Epithelial cell of esophagus (primary cell): ENCODE measurements at places on chromosomes 4 and X.

- DNase-seq = no peak
Measured at GRCh38 chr4:118743867-118744266, 58.7 kb downstream of the METTL14 start.

DNA sequence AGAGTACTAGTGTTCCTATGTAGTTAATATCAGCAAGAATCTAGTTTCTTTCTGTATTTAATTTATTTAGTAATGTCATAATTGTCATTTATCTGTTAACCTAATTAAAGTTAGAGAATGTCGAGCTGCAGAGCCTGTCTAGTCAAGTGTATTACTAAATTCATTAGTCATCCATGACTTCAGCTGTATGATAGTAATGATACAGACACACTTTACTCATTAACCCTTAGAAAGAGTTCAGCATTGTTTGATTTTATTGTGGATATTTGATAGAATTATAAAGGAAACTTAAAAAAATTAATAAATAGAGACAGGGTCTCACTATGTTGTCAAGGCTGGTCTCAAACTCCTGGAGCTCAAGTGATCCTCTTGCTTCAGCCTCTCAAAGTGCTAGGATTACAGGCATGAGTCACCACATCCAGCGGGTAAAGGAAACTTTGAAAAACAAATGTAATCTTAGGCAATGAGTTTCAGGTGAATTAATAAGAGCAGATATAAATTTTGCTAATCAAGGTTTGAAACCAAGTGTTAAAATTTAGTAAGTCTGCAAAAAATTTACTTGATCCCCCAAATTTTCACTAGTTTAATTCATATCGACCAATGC lies 110.6 kb downstream of the ANK2 start:
- DNase-seq = peak; percentile 69

- peak; percentile 76 for DNase-seq
Measured at GRCh38 chr4:182843808-182844325, 73.3 kb downstream of the DCTD start.

DNA sequence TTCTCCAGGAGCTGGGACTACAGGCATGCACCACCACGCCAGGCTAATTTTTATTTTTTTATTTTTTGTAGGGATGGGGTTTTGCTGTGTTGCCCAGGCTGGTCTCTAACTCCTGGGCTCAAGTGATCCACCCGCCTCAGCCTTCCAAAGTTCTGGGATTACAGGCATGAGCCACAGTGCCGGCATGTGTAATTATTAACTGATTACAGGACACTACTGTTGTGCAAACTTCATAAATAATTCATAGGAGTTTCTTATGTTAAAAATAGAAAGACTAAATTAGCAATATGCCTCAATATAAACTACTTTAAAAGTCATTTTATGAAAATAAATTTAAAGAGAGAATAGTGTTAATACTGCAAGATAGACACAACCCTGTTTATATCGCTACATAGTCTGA lies 221.9 kb downstream of the SNCA start:
- DNase-seq = no peak

GRCh38 chr4:77158487-77158861 lies 1.5 kb downstream of the CCNG2 start:
- DNase-seq = peak; percentile 29

DNA sequence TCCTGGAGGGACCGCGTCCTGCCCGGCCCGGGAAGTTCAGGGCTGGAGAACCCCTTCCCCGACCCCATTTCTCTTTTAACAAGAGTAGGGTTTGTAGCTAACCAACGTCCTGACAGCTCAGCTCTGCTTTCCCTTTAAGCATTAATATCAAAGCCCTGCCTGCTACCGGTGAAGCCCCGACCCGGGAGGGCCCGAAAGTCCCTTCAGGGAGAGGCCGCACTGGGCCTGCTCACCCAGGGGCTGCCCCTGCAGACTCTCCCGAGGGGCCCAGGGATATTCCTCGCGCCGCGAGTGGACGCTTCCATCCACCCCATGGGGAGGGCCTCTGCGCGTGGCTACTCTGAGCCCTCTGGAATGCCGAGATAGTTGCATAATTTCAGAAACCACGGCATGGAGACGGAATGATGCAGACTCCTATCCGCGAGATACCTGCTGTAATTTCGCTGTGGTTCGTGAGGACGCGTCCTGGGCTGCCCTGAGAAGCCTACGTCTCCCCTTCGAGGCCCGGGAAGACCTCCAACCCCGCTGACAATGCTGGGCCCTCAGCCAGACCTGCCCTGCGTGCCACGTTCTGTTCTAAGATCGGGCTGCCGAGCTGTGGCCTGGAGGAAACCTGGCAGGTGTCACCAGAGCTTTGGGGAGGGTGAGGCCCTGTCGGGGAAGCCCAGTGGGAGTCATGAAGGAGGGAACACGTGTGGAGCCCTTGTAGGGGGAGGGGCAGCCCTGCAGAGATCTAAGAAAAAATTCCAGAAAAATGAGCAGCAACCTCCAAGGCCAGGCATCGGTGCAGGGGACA lies 999 bp upstream of the CTBP1 start:
- peak; percentile 47 for DNase-seq

DNA sequence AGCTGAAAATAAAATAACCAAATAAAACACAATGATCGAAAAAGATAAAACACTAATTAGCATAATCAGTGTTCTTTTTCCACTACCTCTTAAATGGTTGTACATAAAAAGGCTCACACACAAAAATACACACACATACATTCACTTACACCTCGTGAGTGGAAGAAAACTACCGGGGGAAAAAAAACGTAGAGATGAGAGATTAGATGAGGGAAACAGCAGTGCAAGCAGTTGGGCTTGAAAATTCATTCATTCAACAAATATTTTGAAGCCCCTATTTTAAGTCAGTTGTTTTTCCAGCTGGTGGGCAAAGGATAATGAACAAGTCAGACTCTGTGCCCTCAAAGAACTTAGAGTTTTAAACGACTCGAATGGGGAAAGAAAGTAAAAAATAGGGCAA lies 1.0 kb downstream of the TBCK start:
- DNase-seq = no peak

DNA sequence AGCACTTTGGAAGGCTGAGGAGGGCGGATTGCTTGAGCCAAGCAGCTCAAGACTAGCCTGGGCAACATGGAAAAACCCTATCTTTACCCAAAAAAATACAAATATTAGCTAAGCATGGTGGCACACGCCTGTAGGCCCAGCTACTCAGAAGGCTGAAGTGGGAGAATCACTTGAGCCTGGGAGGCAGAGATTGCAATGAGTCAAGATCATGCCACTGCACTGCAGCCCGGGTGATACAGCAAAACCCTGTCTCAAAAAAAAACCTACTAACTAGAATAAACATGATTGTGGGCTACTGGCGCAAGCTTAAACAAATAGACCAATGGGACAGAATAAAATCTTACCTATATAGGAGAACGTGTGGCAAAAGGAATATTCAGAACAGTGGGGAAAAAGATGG lies 7.3 kb downstream of the CDKL2 start:
- peak; percentile 42 for DNase-seq

- no peak for DNase-seq
Measured at GRCh38 chr4:78707793-78708192, 68.4 kb upstream of the BMP2K start.

- no peak for DNase-seq
Measured at GRCh38 chrX:11331788-11332187, 38.6 kb downstream of the AMELX start.

DNA sequence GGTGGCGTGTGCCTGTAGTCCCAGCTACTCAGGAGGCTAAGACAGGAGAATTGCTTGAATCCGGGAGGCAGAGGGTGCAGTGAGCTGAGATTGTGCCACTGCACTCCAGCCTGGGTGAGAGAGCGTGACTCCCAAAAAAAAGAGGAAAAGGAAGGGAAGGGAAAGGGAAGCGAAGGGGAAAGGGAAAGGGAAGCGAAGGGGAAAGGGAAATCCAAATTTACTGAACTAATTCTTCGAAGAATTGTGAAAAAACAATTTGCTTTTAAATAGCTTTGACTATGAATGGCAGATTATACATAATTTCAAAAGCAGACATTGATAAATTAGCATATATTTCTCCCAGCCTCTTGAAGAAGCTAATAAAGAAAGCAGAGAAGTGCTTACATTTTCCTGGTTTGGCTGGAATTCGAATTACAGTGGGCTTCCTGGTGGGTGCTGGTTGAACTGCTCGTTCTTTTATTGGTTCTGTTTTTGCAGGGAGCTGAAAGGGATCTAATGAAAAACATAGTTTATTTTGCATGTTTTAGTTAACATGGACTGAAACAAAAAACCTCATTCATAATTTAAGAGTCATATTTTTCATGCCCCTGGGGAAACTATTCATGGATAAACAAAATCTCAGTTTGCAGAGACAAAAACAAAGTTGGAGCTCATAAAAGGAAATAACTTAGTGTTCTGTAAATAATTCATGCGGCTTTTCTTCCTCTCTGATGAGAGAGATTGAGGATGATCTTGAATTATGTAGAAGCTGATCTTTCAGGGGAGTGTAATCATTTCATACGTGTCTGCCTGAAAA lies 66.0 kb downstream of the RPS3A start:
- DNase-seq = no peak

DNA sequence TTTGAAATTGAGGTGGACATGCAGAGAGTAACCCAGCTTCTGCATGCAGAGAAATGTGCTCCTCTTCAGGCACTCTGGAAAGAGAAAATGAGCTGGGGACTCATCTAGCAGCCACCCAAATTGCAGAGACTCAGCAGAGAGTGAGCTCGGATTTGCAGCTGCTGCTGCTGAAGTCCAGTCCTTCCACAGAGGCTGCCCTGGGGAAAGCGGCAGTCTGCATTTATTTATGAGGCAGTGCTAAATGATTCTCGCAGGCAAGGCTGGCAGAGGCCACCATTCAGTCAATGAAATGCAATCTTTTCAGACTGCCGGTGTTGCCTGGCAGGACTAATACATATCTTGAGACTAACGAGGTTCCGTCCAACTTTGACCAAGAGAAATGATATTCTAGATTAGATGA lies 404.8 kb downstream of the NLGN4X start:
- DNase-seq = no peak

DNA sequence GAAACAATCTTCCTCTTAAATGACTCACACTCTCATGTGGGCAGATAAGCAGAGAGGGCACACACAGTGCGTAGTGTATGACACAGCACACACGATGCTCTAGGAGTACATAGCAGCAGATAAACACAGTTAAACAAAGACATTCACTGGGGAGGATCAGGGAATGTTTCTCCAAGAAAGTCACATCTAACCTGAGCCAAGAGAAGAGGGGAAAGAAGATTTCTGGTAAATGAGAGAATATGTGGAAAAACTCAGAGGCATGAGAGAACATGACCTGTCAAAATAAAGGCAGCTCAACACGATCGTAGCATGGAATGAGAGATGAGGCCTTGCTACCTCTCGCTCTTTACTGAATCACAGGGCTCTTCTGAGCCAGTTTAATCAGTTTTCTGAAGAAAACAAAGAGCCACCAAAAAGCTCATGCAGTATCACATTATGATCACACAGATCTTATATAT lies 251.0 kb downstream of the ANK2 start:
- peak; percentile 89 for DNase-seq

DNA sequence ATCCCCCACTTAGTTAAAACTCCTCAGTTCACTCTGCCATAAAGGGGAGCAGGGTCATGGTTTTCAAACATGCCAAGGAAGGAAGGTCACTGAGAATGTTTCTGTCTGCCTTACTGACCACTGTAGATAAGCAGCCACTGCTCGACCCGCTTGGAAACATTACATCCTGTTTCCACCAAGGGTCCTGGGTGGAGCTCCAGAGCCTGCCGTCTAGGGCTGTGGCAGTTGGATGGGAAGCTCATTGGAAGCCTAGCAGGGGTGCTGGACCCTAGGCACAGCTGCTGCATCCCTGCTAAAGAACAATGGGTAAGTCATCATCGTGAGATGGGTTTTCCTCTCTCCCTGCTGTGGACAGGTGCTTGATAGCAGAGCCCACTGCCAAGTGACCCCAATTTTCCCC lies 76.0 kb upstream of the SRD5A3 start:
- DNase-seq = no peak

DNA sequence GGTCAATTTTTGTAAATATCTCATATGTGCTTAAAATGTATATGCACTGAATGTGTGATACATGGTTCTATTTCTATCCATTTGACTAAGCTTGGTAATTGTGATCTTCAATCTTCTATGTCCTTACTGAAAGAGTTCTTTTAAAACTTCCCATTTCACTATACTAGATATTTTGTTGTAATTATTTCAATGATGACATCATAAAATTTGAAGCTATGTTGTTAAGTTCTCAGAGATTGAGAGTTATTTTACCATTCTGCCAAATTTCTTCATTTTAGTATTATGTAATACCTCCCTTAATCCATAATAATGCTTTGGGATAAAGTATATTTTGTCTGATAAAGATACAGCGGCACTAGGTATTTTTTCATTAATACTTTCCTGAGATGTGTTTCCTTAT lies 1307.3 kb downstream of the RPA4 start:
- DNase-seq = no peak

GRCh38 chr4:115749404-115749803 lies 636.0 kb upstream of the NDST4 start:
- DNase-seq = no peak

- peak; percentile 4 for DNase-seq
Measured at GRCh38 chrX:37905436-37906147, 58.2 kb upstream of the DYNLT3 start.

DNA sequence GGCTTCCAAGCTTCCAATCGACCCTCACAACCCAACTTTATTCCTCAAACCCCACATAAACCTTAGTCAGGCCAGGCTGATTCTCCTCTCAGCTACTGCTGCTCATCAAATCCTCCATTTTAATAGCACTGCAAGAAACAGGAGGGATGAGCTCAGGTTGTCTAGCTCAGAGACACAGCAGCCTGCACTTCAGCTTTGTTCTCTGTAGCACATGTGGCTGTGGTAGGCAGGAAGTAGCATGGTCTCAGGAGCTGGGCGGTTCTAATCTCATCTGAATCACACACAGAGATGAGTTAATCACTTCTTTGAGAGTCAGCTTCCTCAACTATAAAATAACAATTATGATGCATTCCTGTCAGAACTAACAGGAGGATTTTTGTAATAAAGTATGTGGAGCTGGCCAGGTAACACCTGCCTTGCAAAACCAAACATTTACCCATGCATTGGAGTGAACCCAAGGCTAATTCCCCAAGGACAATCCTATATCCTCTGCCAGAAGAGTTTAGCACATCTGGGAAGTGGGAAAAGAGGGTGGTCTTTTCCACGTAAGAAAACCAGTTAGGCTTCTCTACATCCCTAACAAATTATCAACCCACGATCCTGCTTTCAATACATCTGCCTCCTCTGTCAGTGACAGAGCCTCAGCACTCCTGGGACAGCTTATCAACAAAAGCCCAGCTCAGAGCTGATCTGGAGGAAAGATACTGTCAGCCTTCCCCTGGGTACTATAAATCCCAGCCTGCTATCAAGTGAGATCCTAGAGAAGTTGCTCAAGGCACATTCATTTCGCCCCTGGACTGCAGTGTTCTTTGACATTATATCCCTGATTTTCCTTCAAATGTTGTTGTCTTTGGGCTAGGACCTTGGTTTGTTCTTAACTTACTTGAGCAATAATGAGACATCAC lies 32.8 kb downstream of the ELOVL6 start:
- DNase-seq = peak; percentile 91

DNA sequence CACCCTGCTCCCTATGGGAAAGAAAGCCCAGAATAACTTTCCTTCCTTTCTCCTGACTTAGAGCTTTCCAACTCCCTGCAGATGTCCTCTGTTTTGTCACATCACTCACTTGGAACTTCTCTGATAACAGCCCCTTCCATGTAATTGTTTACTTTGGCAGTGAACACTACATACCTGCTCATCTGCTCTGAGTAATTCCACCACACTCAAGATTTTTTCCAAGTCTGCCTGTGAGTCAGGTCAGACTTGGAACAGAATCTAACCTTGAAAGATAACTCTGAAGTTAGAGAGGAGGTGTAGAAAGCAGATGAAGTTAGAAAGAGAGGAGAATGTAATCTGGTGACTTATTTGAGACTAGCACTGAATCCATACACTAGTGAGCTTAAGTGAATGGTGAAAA lies 7.4 kb downstream of the MAGEB10 start:
- DNase-seq = peak; percentile 60
